ENCODE measurements at places on chromosomes 12 and 14. TPM values are rescaled to one million over a fixed set of nuclear protein-coding genes. Genes with fewer than 3 reads are reported as not detected.

GLS2 gene
- total RNA-seq = 10.9 TPM

IL26 gene
- not detected for total RNA-seq

ABCC9 gene
- not detected for total RNA-seq

MED6 gene
- 73.8 TPM for total RNA-seq

KRT83 gene
- total RNA-seq = not detected

DUSP16 gene
- total RNA-seq = 27.0 TPM

WDHD1 gene
- total RNA-seq = 3.9 TPM

ZC2HC1C gene
- 0.70 TPM for total RNA-seq

DLGAP5 gene
- total RNA-seq = not detected

TROAP gene
- total RNA-seq = 0.62 TPM

TCP11L2 gene
- total RNA-seq = 203 TPM

MSRB3 gene
- total RNA-seq = not detected

RNASE3 gene
- total RNA-seq = not detected

KRT75 gene
- not detected for total RNA-seq

LBHD2 gene
- total RNA-seq = not detected

TAS2R8 gene
- total RNA-seq = not detected

RNF212B gene
- total RNA-seq = not detected

P2RX4 gene
- total RNA-seq = 36.0 TPM

BATF gene
- total RNA-seq = 5.7 TPM

KICS2 gene
- 25.3 TPM for total RNA-seq

KERA gene
- total RNA-seq = not detected

SLC25A47 gene
- not detected for total RNA-seq

SYNE3 gene
- 47.1 TPM for total RNA-seq

CYP46A1 gene
- total RNA-seq = 0.41 TPM

NKX2-1 gene
- not detected for total RNA-seq

LALBA gene
- not detected for total RNA-seq

AKAP3 gene
- 5.9 TPM for total RNA-seq

ADCY4 gene
- 4.7 TPM for total RNA-seq

TPPP2 gene
- total RNA-seq = not detected

CORO1C gene
- 5.5 TPM for total RNA-seq

C12orf54 gene
- total RNA-seq = not detected

ANO4 gene
- not detected for total RNA-seq

FAM222A gene
- total RNA-seq = 1.6 TPM

ANO2 gene
- total RNA-seq = not detected

TRPV4 gene
- not detected for total RNA-seq

CD163 gene
- total RNA-seq = 4.2 TPM

ITGB7 gene
- total RNA-seq = 362 TPM

KRT74 gene
- total RNA-seq = 0.26 TPM

BEGAIN gene
- 1.4 TPM for total RNA-seq

CLECL1 gene
- 0.52 TPM for total RNA-seq

CCDC38 gene
- 0.88 TPM for total RNA-seq

POTEG gene
- total RNA-seq = not detected

SLCO1B1 gene
- not detected for total RNA-seq

WNT1 gene
- total RNA-seq = 0.33 TPM

BDKRB1 gene
- total RNA-seq = not detected

SIRT4 gene
- 2.4 TPM for total RNA-seq

MYF6 gene
- not detected for total RNA-seq

MGST1 gene
- total RNA-seq = not detected

NPFF gene
- not detected for total RNA-seq

TSPAN11 gene
- not detected for total RNA-seq

SYCP3 gene
- total RNA-seq = 0.71 TPM

SPIC gene
- not detected for total RNA-seq
